ENCODE measurements at places on chromosomes 7 and 10.

GRCh38 chr7:157685430-157686284 lies 348.9 kb downstream of the DNAJB6 start:
- DNase-seq = no peak

DNA sequence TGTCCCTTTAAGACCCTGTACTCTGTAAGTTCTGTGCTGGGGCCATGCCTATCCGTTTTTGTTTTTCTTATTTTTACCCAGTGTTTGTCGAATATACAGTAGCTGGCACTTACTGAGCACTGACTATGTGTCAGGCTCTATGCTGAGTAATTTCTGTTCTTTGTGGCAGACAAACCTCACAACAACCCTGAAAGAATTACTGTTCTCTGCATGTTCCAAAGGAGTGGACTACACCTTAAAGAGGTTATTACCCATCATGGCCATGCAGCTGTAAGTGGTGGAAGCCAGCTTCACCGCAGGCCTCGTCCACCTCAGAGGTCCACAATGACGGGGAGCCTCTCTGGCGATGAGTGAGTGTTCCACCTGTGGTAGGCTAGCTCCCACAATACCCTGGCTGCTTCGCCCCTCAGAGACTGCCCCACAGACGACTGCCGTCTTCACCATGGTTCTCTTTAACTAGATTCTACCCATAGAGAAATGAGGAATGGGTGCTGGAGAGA lies 30.1 kb upstream of the RBM20 start:
- DNase-seq = no peak

GRCh38 chr10:30970760-30971460 lies 60.8 kb downstream of the ZNF438 start:
- DNase-seq = no peak

- DNase-seq = peak; percentile 43
Measured at GRCh38 chr7:49001610-49002033, 77.3 kb downstream of the CDC14C start.

GRCh38 chr10:69659241-69660038 lies 29.4 kb downstream of the FAM241B start:
- DNase-seq = no peak

DNA sequence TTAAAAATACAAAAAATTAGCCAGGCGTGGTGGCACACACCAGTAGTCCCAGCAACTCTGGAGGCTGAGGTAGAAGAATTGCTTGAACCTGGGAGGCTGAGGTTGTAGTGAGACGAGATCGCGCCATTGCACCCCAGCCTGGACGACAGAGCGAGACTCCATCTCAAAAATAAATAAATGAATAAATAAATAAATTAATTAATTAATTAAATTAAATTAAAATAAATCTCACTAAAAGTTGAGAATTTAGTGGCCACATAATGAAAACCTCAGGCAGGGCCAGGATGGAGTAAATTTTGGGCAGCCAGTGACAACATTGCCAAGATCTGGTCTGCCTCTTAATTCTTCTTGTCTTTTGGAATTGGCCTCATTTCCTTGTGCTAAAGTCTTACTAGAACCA lies 187.5 kb upstream of the FEZF1 start:
- no peak for DNase-seq

- no peak for DNase-seq
Measured at GRCh38 chr7:132113536-132114371, 462.5 kb downstream of the PLXNA4 start.

- no peak for DNase-seq
Measured at GRCh38 chr7:45186261-45186813, 28.7 kb downstream of the RAMP3 start.

DNA sequence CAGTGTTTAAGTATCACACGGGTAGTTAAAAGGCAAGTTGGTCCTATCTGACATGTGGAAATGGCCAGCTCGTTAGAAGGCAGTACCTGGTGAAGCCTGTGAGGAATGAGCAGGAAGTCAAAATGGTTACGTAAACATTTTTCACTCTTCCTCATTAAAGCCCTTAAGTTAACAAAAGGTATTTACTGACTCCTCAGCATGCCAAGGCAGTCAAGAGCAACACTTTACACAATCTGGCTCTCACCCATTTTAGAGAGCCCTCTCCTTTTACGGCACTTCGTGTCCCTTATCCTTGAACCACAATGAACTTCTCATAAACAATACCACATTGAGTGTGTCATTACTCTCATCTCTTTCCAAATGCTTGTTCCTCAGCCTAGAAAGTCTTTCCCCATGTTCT lies 11.0 kb upstream of the RSBN1L start:
- peak; percentile 64 for DNase-seq

GRCh38 chr7:142519079-142520078 lies 229.9 kb upstream of the PRSS1 start:
- DNase-seq = no peak

DNA sequence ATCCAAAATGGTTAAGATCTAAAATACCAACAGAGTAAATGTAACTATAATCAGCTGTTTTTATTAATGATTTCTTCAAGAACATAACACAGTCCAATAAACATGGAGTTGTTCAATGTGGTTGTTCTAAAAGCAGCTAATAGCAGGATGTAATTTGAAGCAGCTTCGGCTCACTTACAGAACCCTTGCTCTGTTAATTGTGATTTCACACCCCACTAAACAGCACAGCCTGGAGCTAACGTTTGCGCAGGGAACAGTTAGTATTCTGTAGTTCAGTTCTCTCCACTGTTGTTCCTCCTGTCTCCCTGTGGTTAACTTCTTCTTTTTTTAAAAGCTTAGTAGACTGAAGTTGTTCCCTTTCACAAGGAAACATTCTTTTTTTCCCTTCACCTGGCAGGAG lies 104.0 kb downstream of the GRM3 start:
- no peak for DNase-seq
